ENCODE measurements at places on chromosomes 4 and X. TPM values are rescaled to one million over a fixed set of nuclear protein-coding genes. Genes with fewer than 3 reads are reported as not detected.

The GPR50 gene
- not detected for total RNA-seq

The SMIM10L2A gene
- 0.95 TPM for total RNA-seq

The PIN4 gene
- total RNA-seq = 9.5 TPM

The AFP gene
- total RNA-seq = not detected

The TRAM1L1 gene
- 0.22 TPM for total RNA-seq

The SSX3 gene
- total RNA-seq = not detected

The UGT2A1 gene
- total RNA-seq = not detected

The AWAT1 gene
- total RNA-seq = not detected

The KIAA1210 gene
- total RNA-seq = not detected

The TMPRSS11B gene
- total RNA-seq = not detected

The PAGE1 gene
- total RNA-seq = not detected

The ARR3 gene
- not detected for total RNA-seq

The CENPVL2 gene
- not detected for total RNA-seq

The NDUFC1 gene
- total RNA-seq = 43.6 TPM

The SPACA5 gene
- total RNA-seq = not detected

The GAGE12E gene
- not detected for total RNA-seq

The KLHL34 gene
- not detected for total RNA-seq

The NAT8L gene
- total RNA-seq = not detected

The PCDH10 gene
- total RNA-seq = 0.09 TPM

The BEX1 gene
- 0.33 TPM for total RNA-seq

The ITIH6 gene
- total RNA-seq = not detected

The NAA11 gene
- not detected for total RNA-seq

All from dermis lymphatic vessel endothelial cell (primary cell).